ENCODE measurements at places on chromosomes 5 and 9.
A peak's percentile ranks its signal among the peaks of the same experiment; 100 is the strongest.

DNA sequence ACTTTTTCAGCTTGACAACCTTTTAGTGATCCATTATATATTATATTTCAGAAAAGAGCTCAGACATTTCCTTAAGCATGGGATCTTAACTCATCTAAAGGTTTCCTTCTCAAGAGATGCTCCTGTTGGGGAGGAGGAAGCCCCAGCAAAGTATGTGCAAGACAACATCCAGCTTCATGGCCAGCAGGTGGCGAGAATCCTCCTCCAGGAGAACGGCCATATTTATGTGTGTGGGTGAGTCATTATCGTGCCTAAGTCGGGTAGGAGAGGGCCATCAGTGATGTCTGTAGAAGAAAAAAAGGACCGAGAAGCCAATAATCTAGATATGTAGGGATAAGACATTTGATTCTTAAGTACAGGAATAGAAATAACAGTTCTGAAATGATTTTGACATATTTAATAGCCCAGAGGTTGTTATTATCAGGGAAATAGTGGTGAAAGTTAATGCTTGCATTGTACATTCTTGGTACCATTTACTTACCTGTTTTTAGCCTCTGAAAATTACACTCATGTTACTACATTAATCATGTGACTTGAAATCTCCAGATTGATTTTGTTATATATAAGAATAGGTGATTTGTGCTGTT is 28.2 kb downstream of the MTRR start:
- DNase-seq = no peak

DNA sequence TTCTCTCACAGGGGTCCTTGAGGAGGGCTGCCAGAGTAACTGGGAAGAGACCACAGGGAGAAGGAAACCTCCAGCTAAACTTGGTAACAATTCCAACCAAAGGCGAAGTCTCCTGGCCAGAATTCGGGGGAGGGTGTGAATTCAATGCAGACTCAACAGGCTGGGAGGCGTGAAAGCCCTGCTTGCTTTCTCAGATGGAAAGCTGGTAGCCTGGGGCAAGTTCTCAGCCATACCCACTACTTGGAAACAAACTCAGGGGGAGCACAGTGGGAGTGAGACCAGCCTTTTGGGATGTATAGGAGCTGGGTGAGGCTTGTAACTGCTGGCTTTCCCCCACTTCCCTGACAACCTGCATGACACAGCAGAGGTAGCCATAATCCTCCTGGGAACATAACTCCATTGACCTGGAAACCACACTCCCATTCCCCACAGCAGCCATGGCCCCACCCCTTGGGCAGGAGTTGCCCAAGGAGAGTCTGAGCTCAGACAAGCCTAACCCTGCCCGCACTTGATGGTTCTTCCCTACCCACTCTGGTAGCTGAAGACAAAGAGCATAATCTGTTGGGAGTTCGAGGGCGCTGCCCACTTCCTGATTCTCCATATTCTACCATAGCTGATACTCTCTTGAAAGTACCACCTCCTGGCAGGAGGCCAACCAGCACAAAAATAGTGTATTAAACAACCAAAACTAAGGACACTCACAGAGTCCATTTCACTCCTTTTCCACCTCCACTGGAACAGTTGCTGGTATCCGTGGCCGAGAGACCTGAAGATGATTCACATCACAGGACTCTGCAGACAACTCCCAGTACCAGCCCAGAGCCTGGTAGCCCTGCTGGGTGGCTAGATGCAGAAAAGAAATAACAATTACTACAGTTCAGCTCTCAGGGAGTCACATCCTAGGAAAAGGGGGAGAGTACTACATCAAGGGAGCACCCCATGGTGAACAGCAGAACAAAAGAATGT is 123.8 kb downstream of the FAM170A start:
- no peak for DNase-seq

- DNase-seq = no peak
Observed at GRCh38 chr5:171680485-171680884, 105.1 kb upstream of the SMIM23 start.

DNA sequence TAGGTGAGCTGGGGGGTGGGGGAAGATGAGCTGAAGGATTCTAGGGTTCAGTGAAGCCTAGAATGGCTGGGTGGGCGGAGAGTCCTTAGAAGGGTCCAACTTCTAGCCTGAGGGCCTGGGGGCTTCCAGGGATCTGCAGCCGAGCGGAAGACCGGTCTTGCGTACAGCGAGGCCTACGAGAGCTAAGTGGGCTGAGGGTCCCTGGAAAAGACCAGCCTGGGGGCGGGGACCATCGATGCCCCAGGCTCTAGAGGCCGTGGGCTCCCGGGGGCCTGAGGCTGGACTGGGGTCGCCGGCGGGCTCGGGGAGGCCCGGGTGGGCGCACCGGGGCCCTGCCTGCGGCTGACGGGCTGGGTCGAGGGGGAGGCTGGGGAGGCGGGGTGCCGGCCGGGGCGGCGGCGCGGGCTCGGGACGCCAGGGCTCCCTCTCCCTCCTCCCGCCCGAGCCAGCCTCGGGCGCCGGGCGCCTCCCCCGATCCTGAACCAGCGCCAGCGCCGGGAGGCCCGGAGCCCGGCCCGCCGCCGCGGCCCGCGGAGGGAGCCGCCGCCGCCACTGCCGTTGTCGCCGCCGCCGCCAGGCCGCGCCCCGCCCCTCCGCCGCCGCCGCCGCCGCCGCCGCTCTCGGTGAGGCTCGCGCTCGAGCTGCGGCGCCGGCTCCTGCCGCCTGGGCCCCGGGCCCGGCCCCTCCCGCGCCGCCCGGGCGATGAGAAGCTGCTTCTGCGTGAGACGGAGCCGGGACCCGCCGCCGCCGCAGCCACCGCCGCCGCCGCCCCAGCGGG is at the start of gene MVB12B:
Gene MVB12B (plus strand): TSS at position 602 of the 778 bp plus-strand sequence. CDS start 101 bp downstream, at position 703.
- peak; percentile 5 for DNase-seq

- no peak for DNase-seq
Observed at GRCh38 chr9:137114220-137114612, 317 bp downstream of the DPP7 start.

DNA sequence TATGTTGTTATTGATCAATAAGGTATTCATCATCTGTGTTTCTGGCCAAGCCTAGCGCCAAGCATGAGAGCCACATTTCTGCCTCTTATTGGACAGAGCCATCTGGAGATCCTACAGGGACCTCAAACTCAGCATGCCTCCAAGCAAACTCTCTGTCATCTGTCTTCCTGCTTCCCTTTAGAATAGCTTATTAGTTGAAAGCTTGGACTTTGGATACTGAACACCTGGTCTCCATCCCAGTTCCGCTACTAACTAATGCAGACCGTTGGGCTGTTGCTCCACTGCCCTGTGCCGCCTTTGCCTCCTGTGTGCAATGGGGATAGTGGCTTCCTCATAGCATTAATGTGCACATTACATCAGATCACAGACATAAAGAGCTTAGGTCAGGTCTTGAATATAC is 65.5 kb downstream of the MAP1B start:
- DNase-seq = no peak

DNA sequence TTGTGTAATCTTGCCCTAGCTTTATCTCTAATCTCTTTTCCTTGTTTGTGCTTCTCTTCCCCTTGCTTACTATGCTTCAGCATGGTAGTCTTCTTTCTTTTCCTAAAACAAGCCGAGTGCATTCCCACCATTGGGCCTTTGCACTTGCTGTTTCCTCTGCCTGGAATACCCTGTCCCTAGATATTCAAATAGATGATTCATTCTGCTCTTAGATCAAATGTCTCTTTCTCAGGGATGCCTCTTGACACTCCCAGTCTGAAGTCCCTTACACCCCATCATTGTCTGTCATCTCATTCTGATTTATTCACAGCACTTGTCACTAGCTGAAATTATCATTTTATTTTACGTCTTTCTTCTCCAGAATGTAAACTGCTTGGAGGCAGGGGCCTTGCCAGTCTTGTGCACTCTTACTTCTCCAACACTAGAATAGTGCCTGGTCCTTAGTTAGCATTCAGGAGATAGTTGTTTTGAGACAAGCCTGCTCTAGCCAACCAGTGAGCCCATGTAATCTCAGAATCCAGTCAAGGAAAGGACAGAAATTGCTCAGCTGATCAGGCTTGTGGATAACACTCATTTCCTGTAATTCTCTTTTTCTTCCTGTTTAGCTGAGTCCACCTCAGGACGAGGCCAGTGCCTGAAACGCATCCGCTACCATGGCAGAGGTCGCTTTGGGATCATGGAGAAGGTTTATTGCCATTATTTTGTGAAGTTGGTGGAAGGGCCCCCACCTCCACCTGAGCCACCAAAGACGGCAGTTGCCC is 25.4 kb downstream of the MRPL22 start:
- no peak for DNase-seq

- DNase-seq = no peak
Observed at GRCh38 chr5:114089259-114089658, 272.6 kb upstream of the KCNN2 start.

- DNase-seq = peak; percentile 45
Observed at GRCh38 chr5:135834639-135835529, at the start of gene SLC25A48. Gene SLC25A48, plus strand, starts transcription at chr5:135834663. Its CDS starts 185 bp downstream, at chr5:135834848.

- DNase-seq = no peak
Observed at GRCh38 chr9:107650321-107650720, 160.8 kb upstream of the KLF4 start.

- DNase-seq = no peak
Observed at GRCh38 chr9:14415947-14416346, 102.0 kb upstream of the NFIB start.

DNA sequence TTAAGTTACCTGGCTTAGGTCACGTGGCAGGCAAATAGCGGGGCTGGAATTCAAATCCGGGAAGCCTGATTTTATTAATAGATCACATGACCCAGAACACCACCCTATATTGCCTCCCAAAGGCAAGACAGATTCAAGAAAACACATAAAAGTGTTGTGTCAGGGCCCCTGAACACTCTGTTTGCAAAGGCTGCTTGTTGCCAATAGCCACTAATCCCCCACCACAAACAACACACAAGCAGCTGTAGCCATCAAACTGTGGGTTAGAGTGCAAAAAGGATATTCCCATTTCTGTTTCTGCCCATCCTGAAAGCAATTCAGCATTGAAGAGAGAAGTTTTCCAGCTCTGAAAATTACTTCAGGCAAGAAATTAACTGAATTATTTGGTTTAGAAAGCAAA is 358.9 kb upstream of the RFX3 start:
- DNase-seq = no peak

DNA sequence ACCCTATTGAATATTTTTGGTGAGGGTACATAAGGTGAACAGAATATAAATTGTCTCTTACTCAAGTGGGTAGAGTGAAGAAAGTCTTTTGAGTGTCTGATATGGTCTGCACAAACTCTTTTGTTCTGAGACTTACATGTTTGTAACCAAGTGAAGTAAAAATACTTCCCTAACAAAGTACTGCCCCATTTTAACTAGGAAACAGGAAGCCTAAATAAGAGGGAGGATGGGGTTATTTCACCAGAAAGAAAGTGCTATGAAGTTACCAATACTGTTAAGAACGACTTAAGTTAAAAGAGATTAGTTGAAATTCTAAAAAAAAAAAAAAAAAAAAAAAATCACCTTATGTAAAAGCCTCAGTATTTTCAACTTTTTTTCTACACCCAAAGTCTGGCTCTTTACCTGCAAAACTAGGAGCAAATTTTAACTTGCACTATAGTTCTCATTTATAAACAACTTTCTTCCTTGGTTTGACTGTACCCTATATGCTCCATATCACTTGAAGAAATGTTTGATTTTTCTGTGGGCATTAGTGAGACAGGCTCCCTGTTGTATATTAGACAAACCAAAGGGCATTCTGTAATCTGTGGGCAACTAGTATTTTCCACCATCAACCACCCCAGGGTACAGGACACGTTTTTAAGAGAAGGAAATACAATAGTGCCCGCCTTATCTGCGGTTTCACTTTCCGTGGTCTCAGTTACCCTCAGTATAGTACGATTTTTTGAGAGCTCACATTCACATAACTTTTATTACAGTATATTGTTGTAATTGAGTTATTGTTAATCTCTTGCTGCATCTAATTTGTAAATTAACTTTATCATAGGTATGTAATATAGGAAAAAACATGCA is 127.7 kb downstream of the NR3C1 start:
- DNase-seq = no peak

DNA sequence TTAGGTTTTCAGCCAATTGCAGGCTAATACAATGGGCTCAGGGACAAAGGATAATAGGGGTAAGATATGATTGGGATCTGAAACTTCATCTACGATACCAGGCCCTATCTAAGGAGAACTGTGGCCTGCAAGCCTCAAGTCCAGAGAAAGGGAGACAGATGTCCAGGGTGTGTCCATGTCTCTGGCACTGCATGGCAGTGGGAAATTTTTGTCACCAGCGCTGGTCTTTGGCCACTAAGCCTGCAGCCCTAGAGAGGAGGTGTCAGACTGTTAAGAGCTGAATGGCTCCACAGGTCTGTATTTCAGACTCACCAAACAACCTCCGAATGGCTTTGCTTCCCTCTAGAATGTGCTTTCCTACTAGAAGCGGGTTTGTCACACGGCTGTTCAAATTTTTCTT is 6.6 kb upstream of the CNOT6 start:
- no peak for DNase-seq

- DNase-seq = no peak
Observed at GRCh38 chr9:132192728-132193127, 30.9 kb downstream of the NTNG2 start.

GRCh38 chr9:22105005-22105722 is 96.1 kb upstream of the CDKN2B start:
- no peak for DNase-seq

GRCh38 chr5:168156170-168156569 is 135.3 kb upstream of the WWC1 start:
- no peak for DNase-seq

GRCh38 chr5:139698490-139699146 is 50.5 kb downstream of the CXXC5 start:
- DNase-seq = no peak

- no peak for DNase-seq
Observed at GRCh38 chr9:17986595-17986994, 407.7 kb downstream of the SH3GL2 start.

DNA sequence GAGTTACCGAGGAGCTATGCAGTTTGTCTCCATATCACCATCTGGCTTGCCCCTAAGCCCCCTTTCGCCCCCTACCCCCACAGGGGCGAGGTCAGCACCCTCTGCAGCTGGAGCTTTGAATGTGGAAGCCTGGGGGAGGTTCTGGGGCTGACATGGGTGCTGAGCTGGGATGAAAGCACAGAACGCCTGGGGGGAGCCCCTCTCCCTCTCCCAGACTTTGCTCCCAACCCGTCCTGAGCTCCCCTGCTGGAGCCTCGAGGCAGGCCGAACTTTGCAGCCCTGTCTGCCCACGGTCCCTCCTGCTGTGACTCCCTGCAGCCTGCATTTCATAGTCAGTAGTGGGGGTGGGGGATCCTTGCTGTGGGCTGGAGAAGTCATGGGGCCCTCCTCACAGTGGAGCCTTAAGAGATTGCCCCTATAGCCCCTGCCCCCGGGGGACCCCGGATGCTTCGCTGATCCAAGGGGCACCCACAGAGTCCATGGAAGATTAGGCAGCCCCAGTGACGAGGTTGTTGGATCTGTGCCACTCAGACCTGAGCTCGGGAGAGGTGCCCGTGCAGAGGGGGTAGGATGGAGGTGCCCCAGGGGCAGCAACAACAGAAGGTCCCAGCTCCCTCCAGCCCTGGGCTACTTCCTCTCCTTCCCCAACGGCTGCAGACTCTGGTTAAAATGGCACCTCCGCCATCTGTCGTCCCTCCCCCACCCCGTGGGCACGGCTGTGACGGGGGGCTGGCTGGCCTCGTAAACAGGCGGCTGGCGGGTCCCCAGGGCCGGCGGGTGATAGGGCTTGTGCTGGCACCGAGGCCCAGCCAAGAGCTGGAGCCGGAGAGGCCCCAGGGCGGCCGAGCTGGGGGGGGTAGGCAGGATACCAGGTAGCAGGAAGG is 162.0 kb downstream of the C9orf50 start:
- no peak for DNase-seq

- no peak for DNase-seq
Observed at GRCh38 chr9:36966371-36967097, 67.5 kb downstream of the PAX5 start.

- DNase-seq = no peak
Observed at GRCh38 chr5:137341831-137342230, 157.3 kb downstream of the SPOCK1 start.

- no peak for DNase-seq
Observed at GRCh38 chr9:74497748-74498620, 849 bp downstream of the RORB start.
